ENCODE measurements at places on chromosomes 5 and 9.

DNA sequence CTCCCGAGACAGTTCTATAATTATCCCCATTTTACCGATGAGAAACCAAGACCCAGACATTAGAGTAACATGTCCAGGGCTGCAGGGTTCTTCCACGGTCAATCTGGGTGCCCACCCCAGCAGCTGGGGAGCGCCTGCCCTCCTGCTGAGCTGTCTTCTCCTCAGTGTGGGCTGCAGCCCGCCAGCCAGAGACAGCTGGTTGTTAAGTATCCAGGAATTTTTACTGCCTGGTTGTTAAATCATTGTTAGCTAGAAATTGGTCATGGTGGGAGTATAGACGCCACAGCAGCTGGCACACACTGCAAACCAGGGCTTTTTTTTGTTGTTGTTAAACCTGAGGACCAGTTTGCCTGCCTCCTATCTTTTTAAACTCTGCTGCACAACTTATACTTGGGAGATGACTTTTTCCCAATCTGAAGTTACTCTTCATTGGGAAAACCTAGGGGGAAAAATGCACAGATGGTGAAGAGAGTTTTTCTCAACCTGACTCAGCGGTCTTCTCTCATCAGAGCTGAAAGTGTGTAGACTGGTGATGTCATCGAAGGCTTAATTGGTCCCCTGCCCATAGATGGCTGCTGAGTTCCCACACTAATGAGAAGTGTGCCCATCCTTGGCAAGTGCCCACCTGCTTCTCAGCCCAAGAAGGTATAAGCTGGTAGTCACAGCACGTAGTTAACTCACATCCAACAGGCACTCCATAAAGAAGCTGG is 208.6 kb downstream of the DRD1 start:
- no peak for DNase-seq

DNA sequence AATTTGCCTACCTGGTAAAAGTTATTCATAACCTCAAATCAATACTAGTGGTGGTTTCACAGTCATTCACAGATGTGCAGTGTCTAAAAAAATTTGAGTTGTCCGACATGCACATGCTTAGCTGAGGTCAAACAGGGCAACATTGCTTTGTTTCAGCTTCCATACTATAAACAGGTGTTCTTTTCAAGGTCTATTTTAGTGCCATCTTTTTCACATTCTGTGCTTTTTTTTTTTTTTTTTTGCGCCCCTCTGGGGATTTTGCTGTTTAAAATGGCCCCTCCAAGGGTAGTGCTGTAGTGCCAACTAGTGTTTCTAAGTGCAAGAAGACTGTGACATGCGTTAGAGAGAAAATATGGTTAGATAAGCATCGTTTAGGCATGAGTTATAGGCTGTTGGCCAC is 14.5 kb downstream of the PHAX start:
- no peak for DNase-seq

DNA sequence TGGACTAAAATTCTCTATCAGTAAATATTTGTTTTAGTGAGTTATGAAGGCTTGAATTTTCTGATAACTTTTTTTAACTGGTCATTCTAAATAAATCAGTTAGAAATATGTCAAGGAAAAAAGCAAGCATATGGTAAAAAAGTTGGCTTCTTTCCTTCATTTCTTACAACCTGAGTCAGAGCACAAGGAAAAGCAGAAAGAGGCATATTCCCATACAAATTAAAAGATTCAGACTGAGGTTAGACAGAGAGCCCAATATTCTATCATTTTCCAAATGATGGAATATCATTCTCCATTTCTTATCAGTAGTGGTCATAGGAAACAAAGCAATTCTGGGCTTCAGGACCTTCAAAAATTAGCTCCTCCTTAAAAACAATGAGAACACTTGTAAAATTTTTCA is 732.1 kb downstream of the MAT2B start:
- no peak for DNase-seq

DNA sequence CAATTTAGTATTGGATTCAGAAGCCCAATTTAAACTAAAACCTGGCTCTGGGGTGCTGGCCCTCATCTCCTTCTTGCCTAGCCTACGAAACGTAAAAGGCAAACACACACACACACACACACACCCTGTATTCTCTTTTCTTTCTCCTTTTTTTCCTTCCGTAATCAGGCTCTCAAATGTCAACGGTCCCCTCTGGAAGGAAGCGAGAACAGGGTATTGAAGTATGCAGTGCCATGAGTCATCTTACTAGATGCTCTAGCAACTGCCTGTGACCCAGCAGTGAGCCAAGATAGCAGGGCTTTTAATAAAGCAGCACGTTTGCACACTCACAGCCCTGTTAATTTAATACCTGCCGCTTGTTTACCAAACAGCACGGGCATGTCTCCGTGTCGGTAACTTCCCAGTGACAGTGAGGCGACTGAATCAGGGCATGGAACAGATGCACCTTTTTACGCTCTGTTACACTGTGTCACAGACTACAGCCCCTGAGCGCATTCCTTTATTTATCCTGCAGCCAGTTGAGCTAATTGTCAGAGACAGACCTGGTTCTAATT is 243.8 kb downstream of the BNC2 start:
- DNase-seq, result no peak

GRCh38 chr5:57009811-57010210 is 57.9 kb upstream of the MIER3 start:
- DNase-seq, result no peak

DNA sequence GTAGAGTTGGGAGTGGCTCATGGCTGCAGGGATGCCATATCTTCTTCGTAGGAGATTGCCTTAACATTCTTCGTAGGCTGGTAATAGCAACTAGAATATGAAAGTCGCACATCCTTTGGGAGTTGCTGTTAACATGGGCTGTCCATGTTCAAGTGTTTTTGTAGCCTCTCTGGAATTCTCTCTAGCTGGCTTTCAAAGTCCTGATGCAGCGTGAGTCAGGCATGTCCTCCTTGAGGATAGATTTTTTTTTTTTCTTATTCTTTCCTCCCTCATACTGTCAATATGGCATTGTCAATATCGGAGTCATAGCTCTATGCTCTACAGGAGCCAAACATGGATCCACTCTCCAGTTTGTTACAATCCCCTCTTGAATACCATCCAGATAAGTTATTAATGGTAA is 494.8 kb upstream of the WWC1 start:
- DNase-seq, result no peak

GRCh38 chr9:26415528-26415927 is 477.1 kb downstream of the CAAP1 start:
- DNase-seq, result no peak

- DNase-seq, result no peak
Observed at GRCh38 chr9:8821910-8822666, 1022.5 kb upstream of the DMAC1 start.

DNA sequence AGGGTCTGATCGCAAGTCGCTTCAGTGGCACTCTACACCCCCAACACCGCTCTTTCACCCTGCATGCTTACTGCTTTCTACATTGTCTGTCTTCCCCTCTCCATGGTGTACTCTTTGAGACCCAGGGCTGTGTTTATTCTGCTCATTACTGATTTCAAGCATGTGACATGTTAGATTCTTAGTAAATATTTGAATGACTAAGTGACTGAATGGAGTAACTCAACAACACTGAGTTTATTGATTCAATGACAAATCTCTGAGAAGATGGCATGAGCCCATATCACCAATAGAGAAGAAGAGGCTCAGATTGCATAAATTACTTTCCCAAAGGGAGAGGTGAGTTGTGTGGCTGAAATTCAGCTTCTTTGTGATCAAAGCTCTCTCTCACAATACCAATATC is 89.7 kb upstream of the OSMR start:
- DNase-seq, result no peak

DNA sequence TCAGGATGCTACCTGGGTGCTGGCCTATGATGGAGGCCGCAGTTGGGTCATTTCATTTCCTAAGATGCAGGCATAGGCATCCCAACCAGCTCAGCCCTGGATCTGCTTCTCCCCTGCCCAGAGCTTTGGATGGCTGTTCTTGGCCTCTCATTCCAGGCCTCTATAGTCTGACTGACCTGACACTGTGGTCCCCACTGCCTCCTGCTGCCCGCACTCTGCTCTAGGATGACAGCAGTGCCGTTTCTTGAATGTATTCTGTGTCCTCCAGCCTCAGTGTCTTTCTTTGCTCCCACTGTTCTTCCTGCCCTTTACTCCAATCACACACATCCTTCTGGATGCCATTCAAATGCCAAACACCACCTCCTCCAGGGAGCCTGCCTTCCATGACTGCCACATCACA is 235.7 kb downstream of the HSPA4 start:
- DNase-seq, result no peak

- no peak for DNase-seq
Observed at GRCh38 chr5:35482167-35482755, 135.4 kb upstream of the SPEF2 start.

DNA sequence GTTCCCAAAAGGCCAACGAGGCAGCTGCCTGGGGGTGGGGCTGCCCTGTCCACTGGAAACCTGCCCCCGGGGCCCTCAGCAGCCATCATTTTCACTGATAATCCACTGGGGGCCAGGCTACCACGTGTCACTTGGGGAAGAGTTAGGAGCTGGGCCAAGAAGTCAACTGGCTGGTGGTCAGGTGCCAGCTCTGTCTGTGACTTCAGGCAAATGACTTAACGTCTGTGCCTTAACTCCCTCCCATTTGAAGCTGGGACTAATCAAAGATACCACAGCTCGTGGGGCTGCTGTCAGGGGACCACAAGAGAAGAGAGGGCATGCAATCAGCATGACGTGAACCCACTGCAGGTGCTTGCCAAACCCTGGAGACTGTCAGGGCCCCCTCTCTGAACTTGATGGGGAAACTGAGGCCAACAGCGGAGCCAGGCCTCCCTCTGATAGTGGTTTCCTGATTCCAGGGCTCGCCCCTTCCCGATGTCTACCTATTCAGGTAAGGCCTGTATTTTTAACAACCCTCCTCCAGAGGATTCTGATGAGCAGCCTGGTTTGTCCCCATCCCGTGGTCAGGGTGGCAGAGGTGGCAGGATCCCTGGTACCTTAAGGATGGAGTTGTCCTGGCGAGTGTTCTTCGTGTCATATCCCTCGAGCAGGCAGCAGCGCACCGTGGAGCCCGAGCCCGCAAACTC is 12.3 kb upstream of the DPM2 start:
- no peak for DNase-seq

DNA sequence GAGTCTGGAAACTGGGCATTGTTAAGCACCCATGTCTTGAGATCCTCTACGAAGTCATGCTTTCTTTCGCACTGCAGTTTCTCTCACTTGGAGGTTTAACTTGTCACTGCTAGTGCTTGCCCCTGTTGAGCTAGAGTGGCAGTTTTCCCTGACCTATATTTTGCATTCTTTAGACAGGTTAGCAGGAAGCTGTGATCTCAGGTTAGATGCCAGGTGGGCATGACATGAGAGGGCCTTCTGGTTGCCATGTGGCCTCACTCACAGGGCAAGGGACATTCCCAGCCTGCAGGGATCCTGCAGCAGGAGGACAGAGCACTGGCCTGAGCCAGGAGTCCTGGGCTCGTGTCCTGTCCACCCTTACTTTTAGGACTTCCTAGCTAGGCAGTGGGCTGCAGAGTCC is 28.6 kb downstream of the SLC36A1 start:
- no peak for DNase-seq
